ENCODE measurements at places on chromosomes 3 and 15.

DNA sequence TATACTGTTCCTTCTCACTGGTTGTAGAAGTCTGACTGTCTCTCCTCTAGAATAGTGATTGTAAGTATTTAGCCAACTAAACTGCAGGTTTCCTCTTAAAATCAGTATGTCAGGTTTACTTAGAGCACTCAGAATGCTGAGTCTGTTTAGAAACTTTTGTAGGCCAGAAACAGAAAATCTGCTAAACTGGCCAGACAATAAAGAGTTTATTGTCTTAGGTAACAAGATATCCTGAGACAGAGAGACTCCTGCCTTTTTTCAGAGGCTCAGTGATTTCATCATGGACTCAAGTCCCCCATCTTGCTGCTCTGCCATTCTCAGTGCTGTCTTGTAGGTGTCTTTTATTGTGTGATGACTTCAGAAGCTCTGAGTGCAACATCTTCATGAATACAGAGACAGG lies 279.0 kb downstream of the MFSD1 start:
- no peak for DNase-seq

- DNase-seq: no peak
Measured at GRCh38 chr3:48367201-48367600, 4.8 kb upstream of the FBXW12 start.

- no peak for DNase-seq
Measured at GRCh38 chr3:116444115-116444747, 1.1 kb downstream of the LSAMP start.

- DNase-seq: peak; percentile 41
Measured at GRCh38 chr15:63752075-63752684, 81.6 kb downstream of the HERC1 start.

DNA sequence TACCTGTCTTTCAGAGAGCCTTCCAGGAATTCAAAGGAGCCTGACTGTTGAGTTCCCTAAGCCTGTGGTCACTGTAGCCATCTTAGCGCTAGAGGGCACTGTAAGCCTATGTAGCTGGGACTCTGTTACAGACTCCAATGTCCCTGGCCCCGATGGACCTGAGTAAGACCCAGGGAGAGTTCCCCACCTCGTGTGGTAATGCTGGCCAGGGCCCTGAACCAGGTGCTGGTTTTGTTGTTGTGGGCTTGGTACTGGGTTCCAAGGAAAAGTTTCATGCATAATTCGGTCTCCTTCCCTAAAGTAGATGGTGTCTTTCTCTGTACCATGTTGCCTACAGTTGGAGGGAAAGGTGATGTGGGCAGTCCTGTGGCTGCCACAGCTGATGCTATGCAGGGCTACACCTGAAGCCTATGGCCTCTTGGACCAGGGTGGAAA lies 32.4 kb downstream of the CDAN1 start:
- DNase-seq: peak; percentile 44

All from smooth muscle cell of the brain vasculature (primary cell).